ENCODE measurements at places on chromosomes 16 and 17.
A peak's percentile ranks its signal among the peaks of the same experiment; 100 is the strongest.

DNA sequence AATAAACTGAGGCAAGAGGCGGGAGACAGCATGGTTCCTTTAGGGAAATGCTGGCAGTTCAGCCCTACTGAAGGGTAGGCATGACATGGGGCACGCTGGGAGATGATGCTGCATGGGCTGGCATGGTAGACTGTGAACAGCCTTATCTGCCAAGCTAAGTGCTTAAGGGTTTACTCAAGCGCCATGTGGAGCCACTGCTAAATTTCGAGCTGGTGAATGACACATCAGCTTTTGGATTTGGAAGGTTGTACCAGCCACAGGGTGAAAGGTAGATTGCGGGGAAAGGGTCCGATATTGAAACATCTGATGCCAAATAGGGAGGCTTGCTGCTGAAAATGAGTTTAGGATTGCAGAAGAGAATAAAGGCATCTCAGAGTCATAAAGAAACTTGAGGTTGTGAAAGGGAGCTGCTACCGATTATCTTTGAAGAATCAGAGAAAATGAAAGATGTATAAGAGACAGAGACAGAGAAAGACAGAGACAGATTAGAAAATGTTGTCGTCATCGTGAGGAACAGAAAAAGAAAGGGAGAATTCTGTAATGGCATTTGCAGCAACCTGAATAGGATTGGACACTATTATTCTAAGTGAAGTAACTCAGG lies 16.3 kb downstream of the PIK3R5 start:
- H3K4me1 ChIP-seq, result peaks cover 55% of the 10 kb centered on the region
- peak overlapping the region; percentile 11 for H3K27ac ChIP-seq
- H3K36me3 ChIP-seq, result peaks cover 29% of the 10 kb centered on the region
- no peaks in the 10 kb centered on the region for H3K27me3 ChIP-seq
- ATAC-seq, result no peak

DNA sequence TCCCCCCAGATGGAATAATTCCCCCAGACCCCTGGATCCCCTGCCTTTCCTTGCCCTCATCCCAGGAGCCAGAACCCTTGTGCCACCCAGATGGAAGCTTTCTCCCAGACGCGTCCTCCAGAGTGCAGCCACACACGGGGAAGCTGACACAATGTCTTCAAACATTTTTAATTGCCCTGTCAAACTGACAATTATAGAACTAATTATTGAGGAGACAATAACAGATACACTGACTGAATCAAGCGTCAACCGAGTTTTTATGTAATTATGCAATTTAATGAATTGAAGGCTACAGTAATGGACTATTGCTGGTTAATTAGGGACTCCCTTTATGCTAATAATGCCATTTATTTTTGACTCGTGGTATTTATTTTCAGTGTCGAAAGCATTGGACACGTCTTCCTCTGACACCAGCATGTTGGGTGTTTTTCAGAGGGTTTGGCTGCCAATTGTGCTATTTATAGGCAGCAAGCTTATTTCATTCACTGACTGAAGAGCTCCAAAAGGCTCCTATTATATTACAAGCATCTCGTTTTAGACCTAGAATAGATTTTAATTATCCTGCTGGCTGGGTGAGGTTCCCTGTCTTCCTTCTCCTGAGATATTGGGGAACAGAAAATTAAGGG lies 298.2 kb upstream of the C16orf82 start:
- no peaks in the 10 kb centered on the region for H3K36me3 ChIP-seq
- H3K4me3 ChIP-seq, result no peak overlapping the region
- no peak for ATAC-seq

- H3K4me1 ChIP-seq, result peaks cover 13% of the 10 kb centered on the region
- no peaks in the 10 kb centered on the region for H3K36me3 ChIP-seq
- no peak overlapping the region for H3K27ac ChIP-seq
- H3K4me3 ChIP-seq, result no peak overlapping the region
- ATAC-seq, result no peak
These were observed 5.8 kb downstream of the ATP2A1 start for GRCh38 chr16:28884045-28884444.

DNA sequence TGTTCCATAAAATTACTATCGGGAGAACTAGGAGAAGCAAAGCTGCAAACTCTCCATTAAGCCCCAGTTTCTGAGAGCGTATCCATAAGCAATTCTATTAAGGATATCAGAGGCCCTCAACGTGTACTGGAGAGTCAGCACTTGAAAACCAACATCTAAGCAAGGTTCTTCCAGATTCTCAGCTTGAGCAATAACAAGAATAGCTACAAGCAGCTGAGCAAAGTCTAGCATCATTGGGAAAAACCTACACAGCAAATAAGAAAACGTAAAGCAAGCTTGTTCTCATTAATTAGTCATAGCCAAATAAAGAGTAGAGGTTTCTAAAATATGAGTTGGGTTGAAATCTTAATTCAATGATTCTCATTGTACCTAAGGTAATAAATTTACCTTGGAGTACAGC lies 26.9 kb upstream of the COX10 start:
- no peaks in the 10 kb centered on the region for H3K27me3 ChIP-seq
- H3K27ac ChIP-seq, result no peak overlapping the region
- no peak for ATAC-seq
- H3K4me3 ChIP-seq, result no peak overlapping the region

- no peaks in the 10 kb centered on the region for H3K27me3 ChIP-seq
- peaks cover 27% of the 10 kb centered on the region for H3K4me1 ChIP-seq
- H3K27ac ChIP-seq, result peak overlapping the region; percentile 70
- peaks cover 8% of the 10 kb centered on the region for H3K36me3 ChIP-seq
- H3K4me3 ChIP-seq, result no peak overlapping the region
These were observed 113.4 kb downstream of the PITPNC1 start for GRCh38 chr17:67490471-67490870.

DNA sequence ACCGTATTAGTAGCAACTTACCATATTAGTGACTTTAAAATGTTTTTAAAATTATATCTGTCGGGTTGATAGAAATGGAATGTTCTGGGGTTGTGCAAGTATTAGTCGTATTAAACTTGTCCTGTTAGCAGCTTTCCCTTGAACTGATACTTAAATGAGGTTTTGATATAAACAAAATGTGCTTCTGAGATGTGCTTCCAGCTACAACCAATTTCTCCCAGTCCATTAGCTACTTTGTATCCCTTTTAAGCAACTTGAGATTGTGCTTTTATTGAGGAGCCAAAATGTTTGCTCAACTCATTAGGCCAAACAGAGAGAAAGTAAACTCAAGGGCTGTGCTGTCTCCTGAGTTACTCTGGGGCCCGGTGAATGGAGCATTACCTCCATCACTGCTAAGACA lies 255.0 kb upstream of the RBFOX1 start:
- no peaks in the 10 kb centered on the region for H3K4me1 ChIP-seq
- H3K27ac ChIP-seq, result no peak overlapping the region
- no peak overlapping the region for H3K4me3 ChIP-seq
- no peaks in the 10 kb centered on the region for H3K36me3 ChIP-seq
- no peaks in the 10 kb centered on the region for H3K27me3 ChIP-seq
- no peak for ATAC-seq

- peak overlapping the region; percentile 94 for H3K4me3 ChIP-seq
- peak; percentile 1 for ATAC-seq
- H3K27me3 ChIP-seq, result no peaks in the 10 kb centered on the region
- peaks cover 43% of the 10 kb centered on the region for H3K4me1 ChIP-seq
- peaks cover 9% of the 10 kb centered on the region for H3K36me3 ChIP-seq
These were observed 723 bp downstream of the TMEM186 start for GRCh38 chr16:8796469-8797363.

DNA sequence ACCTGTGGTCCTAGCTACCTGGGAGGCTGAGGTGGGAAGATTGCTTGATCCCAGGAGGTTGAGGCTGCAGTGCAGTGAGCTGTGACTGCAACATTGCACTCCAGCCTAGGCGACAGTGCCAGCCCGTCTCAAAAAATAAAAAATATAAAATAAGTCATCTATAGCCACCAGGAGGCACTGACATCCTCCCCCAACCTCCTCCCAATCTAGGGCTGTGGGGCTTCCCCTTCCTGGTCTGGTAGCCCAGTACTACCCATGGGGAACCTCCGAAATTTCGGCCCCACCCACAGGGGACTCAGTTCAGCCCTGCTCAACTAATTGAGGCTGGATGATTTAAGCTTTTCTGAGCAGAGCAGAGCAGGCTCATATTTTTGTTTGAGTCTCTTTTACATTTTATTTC lies 3.2 kb downstream of the ZSCAN10 start:
- peak overlapping the region; percentile 22 for H3K27ac ChIP-seq
- ATAC-seq, result peak; percentile 92
- H3K4me3 ChIP-seq, result no peak overlapping the region
- H3K4me1 ChIP-seq, result peaks cover 18% of the 10 kb centered on the region

DNA sequence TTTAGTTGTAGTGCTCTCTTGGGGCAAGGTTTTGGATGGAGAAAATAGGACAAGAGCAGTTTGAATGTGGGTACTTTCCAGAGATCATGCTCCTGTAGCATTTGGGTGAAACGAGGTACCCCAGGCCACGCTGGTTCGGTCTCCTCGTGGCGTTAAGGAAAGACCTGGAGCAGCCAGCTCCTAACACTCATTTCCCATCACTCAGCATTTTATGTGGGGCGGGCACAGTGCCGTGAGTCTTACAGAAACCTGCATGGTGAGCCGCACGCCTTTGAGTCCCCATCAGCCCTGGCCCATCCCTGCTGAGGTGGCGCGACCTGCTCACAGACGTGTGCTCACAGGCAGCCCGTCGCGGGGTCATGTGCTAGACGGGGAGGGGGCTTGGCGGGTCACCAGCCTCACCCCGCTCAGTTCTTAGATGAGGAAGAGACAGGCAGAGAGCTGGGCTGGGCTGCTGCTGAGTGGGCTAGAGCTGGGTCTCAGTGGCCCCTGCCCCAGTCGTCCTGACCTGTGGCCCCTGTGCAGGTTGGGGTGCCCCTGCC lies 37.3 kb downstream of the TBCD start:
- peak; percentile 34 for ATAC-seq
- H3K36me3 ChIP-seq, result peaks cover 31% of the 10 kb centered on the region
- H3K27me3 ChIP-seq, result no peaks in the 10 kb centered on the region
- H3K27ac ChIP-seq, result no peak overlapping the region
- H3K4me3 ChIP-seq, result no peak overlapping the region

DNA sequence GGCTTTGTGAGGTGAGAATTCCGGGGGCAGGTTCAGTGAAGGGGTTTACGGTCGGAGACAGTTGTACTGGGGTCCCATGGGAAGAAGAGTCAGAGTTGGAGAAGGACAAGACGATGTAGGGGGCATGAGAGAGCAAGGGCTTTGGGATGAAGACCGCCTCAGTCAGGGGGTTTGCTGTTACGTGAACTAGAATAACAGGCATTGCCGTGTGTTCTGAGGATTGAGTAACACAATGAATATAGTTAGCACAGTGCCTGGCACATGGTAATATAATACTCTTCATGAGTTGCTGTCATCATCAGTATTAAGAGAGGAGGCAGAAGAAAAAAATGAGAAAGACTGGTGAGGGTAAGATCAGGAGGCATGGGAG lies 577 bp downstream of the ZNF646 start:
- H3K27me3 ChIP-seq, result no peaks in the 10 kb centered on the region
- ATAC-seq, result no peak
- H3K36me3 ChIP-seq, result peaks cover 33% of the 10 kb centered on the region
- peaks cover 53% of the 10 kb centered on the region for H3K4me1 ChIP-seq
- peak overlapping the region; percentile 89 for H3K4me3 ChIP-seq

DNA sequence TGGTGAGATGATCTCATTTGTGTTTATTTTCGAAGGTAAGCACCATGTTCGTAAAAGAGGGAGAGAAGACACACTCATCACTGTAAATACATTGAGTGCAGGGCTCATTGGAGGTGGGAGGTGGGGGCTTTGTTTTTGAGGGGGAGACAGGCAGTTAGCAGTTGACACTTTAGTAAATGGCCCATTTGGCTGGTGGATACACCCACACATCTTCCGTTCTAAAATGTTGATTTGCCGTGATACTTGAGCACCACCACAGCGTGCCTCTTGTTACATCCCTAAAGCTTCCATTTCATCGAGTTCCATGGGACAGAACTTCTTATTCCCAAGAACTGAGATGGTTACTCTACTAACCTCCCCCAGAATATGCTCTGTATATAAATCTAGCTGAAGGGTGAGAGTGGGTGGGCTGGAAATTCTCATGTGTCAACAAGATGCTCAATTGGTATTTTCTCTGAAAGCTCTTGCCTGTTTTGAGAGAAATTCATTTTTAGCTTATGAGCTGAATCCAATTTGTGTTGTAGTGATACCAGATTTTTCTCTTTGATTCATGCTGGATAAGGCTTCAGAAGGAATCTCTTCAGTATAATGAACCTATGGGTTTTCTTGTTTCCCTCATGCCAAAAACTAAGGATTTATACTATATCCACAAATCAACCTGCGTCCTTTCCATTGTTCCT lies 314.3 kb downstream of the RBFOX1 start:
- no peaks in the 10 kb centered on the region for H3K27me3 ChIP-seq
- H3K36me3 ChIP-seq, result no peaks in the 10 kb centered on the region
- ATAC-seq, result no peak
- H3K4me1 ChIP-seq, result no peaks in the 10 kb centered on the region

GRCh38 chr16:86515777-86516622 lies 5.7 kb downstream of the FOXF1 start:
- peaks cover 99% of the 10 kb centered on the region for H3K27me3 ChIP-seq
- H3K36me3 ChIP-seq, result no peaks in the 10 kb centered on the region
- H3K4me3 ChIP-seq, result no peak overlapping the region
- ATAC-seq, result no peak
- no peak overlapping the region for H3K27ac ChIP-seq

DNA sequence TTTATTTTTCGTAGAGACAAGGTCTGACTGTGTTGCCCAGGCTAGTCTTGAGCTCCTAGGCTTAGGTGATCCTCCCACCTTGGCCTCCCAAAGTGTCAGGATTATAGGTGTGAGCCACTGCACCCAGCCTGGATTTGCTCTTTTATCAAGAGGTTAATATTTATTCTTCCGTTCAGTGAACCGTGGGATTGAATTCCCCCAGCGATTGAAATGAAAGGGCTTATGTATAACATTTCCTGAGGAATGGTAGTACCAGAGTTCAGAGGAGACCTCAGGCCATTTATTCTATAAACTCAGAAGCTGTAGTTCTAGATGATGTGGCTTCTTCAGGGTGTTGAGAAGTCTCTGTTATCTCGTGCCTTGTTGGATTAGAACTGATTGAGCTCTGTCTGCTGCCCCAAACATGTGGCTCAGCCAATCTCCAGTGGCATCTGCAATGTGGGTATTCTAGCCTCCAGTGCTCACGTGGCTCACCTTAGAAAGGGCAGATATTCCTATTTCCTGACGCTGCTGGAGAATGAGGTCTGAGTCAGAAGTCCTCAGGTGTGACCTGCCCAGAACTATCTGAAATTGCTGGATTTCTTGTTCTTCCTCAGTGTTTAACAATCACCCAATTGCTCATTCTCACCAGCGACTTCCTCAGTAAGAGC lies 22.5 kb downstream of the HMOX2 start:
- H3K36me3 ChIP-seq, result no peaks in the 10 kb centered on the region
- H3K4me1 ChIP-seq, result peaks cover 24% of the 10 kb centered on the region
- H3K4me3 ChIP-seq, result no peak overlapping the region
- no peak overlapping the region for H3K27ac ChIP-seq
- ATAC-seq, result no peak

Measured in stimulated activated memory B cell treated with anti-CD40 and anti-IgM and Interleukin-4, amounts not matched to agents 10 μg/mL and 1 μg/mL and 100 μg/mL, for 72 hours (primary cell).